ENCODE measurements at places on chromosomes 16 and 17. TPM values are rescaled to one million over a fixed set of nuclear protein-coding genes. Genes with fewer than 3 reads are reported as not detected.

Gene ABCC12
- total RNA-seq = not detected

Gene PYY
- total RNA-seq = not detected

Gene FAM234A
- total RNA-seq = 21.0 TPM

- H3K4me3 ChIP-seq = peak within 1 kb of the TSS; percentile 93
- peaks cover 53% of the 10 kb centered on the region for H3K4me1 ChIP-seq
- peaks cover 10% of the 10 kb centered on the region for H3K36me3 ChIP-seq
- no peaks in the 10 kb centered on the region for H3K27me3 ChIP-seq
- H3K27ac ChIP-seq = peak within 1 kb of the TSS; percentile 93
- DNase-seq = peak; percentile 96
Observed at GRCh38 chr17:38729886-38730525, at the start of gene CISD3. Gene CISD3 (plus strand): TSS chr17:38730341. CDS start chr17:38730359, 18 bp downstream.

- H3K4me1 ChIP-seq = peaks cover 12% of the 10 kb centered on the region
- H3K27me3 ChIP-seq = peaks cover 55% of the 10 kb centered on the region
- peak overlapping the region; percentile 24 for H3K27ac ChIP-seq
- DNase-seq = no peak
Observed at GRCh38 chr16:67530013-67530939, 1.6 kb downstream of the RIPOR1 start.

- no peak overlapping the region for H3K27ac ChIP-seq
- peaks cover 24% of the 10 kb centered on the region for H3K4me1 ChIP-seq
- H3K4me3 ChIP-seq = no peak overlapping the region
- H3K36me3 ChIP-seq = peaks cover 29% of the 10 kb centered on the region
Observed at GRCh38 chr17:42985225-42985624, 4.9 kb downstream of the RUNDC1 start.

- H3K4me3 ChIP-seq = peak within 1 kb of the TSS; percentile 81
- DNase-seq = peak; percentile 92
- H3K4me1 ChIP-seq = peaks cover 13% of the 10 kb centered on the region
- H3K27ac ChIP-seq = no peak within 1 kb of the TSS
Observed at GRCh38 chr17:49230636-49231562, at the start of gene PHOSPHO1. Gene PHOSPHO1 (minus strand): TSS chr17:49230787. CDS start chr17:49226691, 4,096 bp downstream.

DNA sequence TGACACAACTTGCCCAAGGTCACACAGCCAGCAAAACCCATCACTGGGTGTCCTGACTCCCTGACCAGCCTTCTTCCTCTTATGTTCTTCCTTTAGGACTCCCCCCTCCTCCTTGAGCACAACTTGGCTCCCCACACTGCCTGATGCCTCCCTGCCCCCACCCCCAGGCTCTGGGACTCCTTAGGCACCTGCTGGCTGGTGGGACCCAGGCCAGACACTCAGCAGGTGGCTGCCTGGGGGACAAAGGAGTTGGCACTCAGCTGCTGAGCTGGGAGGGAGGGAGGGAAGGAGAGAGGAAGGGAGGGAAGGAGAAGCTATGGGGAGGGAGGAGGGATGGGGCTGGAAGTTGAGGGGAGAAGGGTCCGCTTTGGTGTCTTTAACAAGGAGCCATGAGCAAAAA lies 8.0 kb downstream of the SEZ6 start:
- no peak for DNase-seq
- H3K27me3 ChIP-seq = peaks cover 11% of the 10 kb centered on the region
- no peak overlapping the region for H3K4me3 ChIP-seq
- H3K36me3 ChIP-seq = no peaks in the 10 kb centered on the region

DNA sequence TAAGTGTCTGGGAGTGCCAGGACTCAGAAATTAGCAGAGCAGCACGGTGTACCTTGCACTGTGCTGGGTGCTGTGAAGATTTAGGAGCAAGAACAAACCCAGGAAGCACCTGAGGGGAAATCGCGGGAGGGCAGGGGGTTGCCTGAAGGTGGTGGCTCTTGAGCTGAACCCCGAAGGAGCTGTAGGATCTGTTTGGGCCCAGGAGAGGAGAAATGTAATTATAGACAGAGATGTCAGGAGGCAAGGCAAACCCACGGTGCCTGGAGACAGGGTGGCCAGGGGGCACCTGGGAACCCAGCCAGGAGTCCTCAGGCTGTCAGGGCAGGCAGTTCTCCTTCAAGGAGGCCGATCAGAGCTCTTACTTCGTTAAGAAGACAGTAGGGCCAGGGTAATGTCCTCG lies 109.1 kb downstream of the C16orf78 start:
- no peak for DNase-seq
- no peaks in the 10 kb centered on the region for H3K36me3 ChIP-seq
- no peak overlapping the region for H3K27ac ChIP-seq
- no peak overlapping the region for H3K4me3 ChIP-seq
- H3K27me3 ChIP-seq = peaks cover 21% of the 10 kb centered on the region

- H3K4me1 ChIP-seq = peaks cover 5% of the 10 kb centered on the region
Observed at GRCh38 chr16:19437280-19437679, 19.6 kb downstream of the TMC5 start.

DNA sequence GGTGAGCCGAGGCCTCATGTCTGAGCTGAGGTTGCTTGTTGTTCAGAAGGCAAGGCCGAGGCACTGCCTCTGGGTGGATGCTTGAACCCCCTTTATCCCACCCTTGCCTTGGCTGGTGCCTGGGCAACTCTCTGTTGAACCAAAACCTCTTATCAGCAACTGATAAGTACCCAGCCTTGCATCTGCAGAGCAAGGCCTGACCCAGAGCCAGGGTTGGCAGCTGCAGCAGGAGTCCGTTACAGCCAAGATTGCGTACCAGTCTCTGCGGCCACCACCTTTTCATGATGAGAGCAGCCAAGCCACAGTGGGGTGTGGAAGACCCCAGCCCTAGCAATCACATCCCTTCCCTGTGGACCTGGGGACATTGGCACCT lies 118.3 kb downstream of the RAB11FIP4 start:
- DNase-seq = no peak
- peak overlapping the region; percentile 99 for H3K27ac ChIP-seq
- H3K36me3 ChIP-seq = peaks cover 9% of the 10 kb centered on the region
- no peaks in the 10 kb centered on the region for H3K27me3 ChIP-seq
- peaks cover 44% of the 10 kb centered on the region for H3K4me1 ChIP-seq

GRCh38 chr16:11915114-11915643 lies 577 bp downstream of the GSPT1 start:
- H3K27me3 ChIP-seq = peaks cover 6% of the 10 kb centered on the region
- peak overlapping the region; percentile 92 for H3K4me3 ChIP-seq
- peak; percentile 68 for DNase-seq
- H3K36me3 ChIP-seq = peaks cover 6% of the 10 kb centered on the region
- peaks cover 35% of the 10 kb centered on the region for H3K4me1 ChIP-seq

DNA sequence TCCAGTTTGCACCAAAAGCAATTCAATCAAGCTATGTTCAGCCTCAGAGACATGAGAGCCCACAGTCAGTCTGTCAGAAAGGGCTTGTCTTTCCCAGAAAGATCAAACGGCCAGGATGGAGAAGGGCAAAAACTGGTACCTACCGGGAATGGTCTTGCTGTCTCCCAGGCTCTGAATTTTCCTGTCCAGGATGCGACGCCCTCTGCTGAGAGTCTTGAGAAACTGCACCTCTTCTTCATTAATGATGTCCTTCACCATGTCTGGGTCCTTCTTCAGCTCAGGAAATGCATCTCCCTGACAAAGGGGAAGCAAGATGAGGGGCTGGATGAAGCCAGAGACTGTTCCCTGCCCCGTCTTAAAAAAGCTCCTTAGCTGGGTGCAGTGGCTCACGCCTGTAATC lies 15.8 kb upstream of the EXOSC6 start:
- no peak overlapping the region for H3K4me3 ChIP-seq
- peak; percentile 30 for DNase-seq
- H3K4me1 ChIP-seq = no peaks in the 10 kb centered on the region
- H3K36me3 ChIP-seq = peaks cover 29% of the 10 kb centered on the region
- H3K27ac ChIP-seq = no peak overlapping the region
- no peaks in the 10 kb centered on the region for H3K27me3 ChIP-seq

All from activated naive CD8-positive, alpha-beta T cell treated with anti-CD3 and anti-CD28 coated beads, Interleukin-2, amount 10 ng/mL, durations not matched to agents 7 days and 5 days (primary cell).